Glomerular endothelial cell (primary cell): ENCODE measurements at places on chromosomes 4 and X.

GRCh38 chrX:129787336-129788055, 7.7 kb downstream of the SASH3 start:
- DNase-seq = no peak

DNA sequence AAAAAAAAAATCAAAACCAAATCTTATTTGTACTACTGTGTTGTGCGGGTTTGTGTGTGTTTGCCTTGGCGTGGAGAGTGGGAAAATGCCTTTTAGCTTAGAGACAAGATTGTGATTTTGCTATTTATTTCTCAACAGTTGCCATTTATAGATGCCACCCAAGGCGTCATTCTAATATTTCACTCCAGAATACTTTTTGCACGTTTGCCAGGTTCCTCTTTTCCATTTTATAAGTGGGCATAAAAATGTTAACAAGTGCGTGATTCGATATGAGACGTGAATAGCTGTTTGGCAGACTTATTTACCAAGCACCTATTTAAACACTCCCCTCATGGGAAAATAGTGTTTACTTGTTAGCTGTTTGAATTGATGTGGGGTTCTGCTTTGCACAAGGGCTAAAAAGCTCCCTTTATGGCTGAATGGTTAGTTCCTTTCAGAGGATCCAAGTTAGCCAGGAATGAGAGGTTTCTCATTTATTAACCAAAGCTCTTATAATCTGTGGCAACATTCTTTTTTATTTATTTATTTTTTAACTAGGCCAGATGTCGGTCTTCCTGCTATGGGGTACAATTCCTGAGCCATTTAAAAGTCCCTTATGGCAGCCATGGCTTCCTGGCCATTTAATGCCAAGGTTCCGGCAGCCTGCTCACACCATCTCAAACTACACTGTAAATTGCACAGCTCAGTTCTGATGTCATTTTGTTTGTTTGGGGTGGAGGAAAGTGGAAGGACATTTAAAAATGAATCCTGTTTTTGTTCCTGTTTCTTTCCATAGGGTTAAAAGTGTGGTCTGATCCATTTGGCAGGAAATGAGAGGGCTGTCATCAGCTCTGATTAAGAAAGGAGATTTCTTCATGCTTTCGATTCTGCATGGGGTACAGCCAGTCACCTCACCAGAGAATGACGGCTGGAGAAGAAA, 14.6 kb downstream of the SMIM20 start:
- no peak for DNase-seq

GRCh38 chr4:142776026-142776425, 70.1 kb downstream of the INPP4B start:
- DNase-seq = no peak

DNA sequence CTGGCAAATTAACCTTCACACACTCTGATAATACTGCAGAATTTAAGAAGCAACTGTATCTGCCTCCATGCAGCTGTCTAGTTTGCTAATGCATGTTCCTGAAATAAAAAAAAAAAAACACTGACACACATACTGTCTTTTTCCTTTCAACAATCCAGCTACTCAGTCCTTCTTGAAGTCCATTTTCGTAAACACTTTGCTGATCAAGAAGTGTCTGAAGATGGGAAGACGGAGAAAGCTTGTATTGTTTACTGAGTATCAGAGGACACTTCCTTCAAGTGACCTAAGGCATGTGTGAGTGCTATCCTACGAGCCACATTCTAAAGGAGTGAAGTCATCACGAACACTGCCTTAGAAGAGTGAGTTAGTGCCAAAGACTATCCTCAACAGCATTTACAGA, 82.6 kb downstream of the LUZP4 start:
- peak; percentile 33 for DNase-seq

GRCh38 chr4:124044867-124045266, 648.3 kb downstream of the SPRY1 start:
- no peak for DNase-seq

- no peak for DNase-seq
Measured at GRCh38 chrX:13754765-13755164, 20.2 kb downstream of the OFD1 start.

- DNase-seq = no peak
Measured at GRCh38 chr4:73914071-73914470, 44.9 kb downstream of the CXCL1 start.

DNA sequence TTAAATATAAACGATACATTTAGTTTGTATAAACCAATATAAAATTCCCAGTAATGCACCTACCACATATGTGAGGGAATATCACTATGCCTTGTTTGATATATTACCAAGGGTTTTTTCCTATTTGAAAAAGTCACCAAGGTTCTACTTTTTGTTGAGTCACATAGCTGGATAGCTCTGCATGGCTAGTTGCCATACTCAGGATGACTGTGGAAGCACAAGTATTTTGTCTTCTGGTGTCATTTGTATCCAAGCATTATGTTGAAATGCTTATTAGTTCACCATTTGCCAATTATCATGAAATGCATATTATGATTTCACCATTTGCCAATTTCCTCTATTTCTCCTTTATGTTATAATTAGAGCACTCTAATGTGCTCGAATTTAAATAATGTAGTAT, 162.7 kb upstream of the TTC29 start:
- DNase-seq = no peak

DNA sequence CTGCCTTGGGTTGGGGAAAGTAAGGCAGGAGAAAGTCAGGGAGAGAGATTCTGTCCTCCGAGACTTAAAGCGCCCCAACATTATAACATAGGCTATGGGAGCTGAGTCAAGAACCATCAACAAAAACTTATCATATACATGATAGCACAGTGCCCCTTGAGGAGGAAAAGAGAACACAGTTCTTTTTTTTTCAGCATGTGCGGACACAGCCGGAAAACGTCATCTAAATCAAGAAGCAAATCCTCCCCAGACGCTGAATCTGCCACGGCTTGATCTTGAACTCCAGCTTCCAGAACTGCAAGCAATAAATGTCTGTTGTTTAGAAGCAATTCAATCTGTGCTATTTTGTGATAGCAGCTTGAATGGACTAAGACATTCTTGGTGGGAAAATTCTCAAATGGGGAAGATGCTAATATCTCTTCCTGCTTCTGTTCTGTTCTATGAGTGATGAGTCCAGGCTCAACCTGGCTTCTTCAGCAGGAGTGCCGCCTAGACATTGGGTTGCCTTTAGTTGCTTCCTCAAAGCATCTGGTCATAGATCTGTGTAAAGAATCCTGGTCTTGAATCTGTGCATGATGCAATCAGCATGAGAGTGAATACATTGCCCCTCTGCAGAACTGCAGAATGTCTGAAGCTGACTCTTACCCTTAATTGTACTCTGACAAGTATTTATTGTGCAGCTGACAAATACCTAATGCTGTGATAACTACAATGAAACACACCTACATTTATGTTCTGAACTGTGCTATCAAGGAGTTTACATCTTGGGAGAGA, 549.8 kb upstream of the PRKX start:
- no peak for DNase-seq

GRCh38 chr4:138494931-138495330, 252.8 kb upstream of the SLC7A11 start:
- peak; percentile 5 for DNase-seq

- DNase-seq = no peak
Measured at GRCh38 chr4:151887816-151888180, 127.0 kb upstream of the GATB start.

GRCh38 chr4:172125443-172125842, 312.2 kb downstream of the GALNTL6 start:
- no peak for DNase-seq

GRCh38 chrX:7146703-7147412, 654 bp upstream of the STS start:
- DNase-seq = no peak

GRCh38 chr4:105246712-105247111, 100.0 kb downstream of the TET2 start:
- no peak for DNase-seq

DNA sequence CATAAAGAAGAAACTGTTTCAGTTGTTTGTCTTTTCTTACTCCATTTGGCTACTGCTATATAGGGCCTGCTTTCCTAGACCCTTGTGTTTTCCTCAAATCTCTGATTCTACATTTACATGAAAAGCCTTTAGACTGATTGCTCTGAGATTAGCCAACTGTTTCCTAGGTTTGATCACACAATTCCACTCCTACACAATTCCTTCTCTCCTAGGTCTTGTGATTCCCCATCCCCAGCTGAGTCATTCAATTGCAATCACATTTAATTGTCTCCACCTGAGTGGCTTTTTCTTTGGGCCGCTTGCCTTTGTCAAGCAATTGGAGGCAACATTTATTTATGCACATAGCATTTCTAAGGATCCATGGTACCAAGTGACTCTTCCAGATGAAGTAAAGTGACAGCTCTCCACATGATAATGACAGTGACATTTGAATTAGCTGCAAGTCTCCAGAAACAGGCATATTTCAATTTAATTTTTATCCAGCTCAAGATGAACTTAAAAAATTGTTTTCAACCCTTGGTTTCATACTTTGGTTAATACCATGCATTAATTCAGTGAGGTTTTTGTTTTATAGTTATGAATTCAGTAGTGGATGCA, 35.8 kb downstream of the ATXN3L start:
- peak; percentile 37 for DNase-seq

DNA sequence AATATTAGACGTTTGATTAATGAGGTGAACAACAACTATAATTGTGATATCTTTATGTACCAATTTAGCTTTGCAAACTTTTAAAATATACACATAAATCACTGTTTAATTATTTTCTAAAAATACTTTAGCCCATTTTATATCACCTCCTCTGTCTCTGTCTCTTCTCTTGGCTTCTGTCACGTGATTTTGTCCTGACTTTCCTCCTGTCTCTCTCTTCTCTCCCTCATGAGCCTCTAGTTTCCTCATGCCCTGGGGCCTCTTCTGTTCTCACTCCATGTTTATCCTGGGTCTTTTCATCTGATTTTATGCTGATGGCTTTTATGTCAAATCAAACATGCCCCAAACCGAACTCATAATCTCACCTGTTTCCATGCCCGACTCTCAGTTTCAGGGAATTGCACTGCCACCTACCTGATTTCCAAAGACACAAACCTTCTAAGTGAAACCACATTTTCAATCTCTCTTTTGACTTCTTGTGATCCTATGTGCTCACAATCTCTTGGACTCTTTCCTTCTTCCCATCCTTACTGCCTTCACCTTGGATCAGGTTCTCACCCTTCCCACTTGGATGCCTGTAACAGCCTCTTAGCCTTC, 303.0 kb upstream of the GALNT7 start:
- DNase-seq = no peak

- no peak for DNase-seq
Measured at GRCh38 chr4:181991369-181992108, 251.7 kb upstream of the TENM3 start.

DNA sequence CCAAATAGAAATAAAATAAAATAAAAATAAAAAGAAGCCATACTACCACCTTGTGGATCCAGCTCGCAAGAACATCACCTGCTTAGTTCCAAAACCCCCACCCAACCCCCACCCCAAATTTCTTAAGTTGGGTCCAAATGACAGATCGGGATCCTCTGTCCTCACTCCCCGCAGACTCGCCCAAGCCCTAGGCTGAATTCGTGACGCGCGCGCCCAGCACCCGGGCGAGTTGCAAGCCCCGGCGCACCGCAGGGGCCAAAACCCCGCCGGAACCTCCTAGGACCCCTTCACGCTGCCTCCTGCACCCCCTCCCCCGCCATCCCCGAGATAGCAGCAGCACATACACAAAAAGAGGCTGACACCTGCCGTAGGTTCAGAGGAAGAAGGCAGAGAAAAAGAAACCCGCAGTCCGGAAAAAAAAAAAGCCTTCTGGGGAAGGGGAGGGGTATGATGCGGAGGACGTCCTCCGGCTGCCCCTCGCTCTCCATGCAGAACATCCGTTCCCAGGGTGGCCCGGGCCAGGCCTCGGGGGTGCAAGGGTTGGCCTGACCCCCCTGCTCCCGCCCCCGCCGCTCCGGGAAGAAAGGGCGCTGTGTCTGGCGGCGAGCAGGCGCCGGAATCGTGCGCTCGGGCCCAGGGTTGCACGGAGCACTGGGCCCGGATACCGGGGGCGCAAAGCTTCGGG, 2.6 kb downstream of the NLGN4X start:
- no peak for DNase-seq

- no peak for DNase-seq
Measured at GRCh38 chr4:119026662-119027444, 108.8 kb upstream of the MYOZ2 start.

GRCh38 chr4:34091451-34091850, 2152.9 kb downstream of the ARAP2 start:
- no peak for DNase-seq

DNA sequence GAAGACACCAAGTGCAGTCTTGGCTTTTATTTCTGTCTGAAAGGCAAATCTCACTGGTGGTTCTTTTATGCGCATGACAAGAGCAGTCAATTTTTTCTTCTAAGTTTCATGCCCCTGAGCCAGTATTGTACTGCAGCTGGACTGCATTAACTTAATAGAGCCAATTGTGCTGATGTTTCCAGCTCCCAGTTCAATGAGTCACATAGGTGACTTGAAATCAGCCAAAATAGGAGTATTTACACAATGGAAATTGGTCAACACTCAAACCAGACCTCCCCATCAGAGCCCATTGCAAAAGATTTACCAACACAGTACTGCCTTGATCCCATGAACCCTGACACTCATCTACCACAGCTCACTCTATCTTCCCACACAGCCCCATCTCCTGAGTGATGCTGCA, 100.3 kb upstream of the GUCY1A1 start:
- no peak for DNase-seq

DNA sequence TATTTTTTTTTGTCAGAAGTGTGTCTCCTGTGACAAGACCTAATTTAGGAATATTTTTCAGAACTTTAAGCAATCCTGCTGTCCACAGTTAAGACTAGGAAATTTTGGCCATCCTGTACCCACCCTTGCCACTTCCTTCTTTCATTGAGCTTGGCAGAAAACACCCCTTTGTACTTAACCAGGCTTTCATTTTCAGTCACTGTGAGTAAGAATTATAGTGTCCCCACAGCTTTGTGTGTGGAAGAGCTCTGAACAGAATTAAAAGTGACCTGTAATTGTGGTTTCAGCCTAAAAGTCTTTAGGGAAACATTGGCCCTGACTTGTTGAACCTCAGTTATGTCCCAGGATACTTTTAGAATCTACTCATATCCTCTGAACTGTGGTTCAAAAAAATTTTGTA, 153.7 kb upstream of the BMP3 start:
- DNase-seq = no peak

DNA sequence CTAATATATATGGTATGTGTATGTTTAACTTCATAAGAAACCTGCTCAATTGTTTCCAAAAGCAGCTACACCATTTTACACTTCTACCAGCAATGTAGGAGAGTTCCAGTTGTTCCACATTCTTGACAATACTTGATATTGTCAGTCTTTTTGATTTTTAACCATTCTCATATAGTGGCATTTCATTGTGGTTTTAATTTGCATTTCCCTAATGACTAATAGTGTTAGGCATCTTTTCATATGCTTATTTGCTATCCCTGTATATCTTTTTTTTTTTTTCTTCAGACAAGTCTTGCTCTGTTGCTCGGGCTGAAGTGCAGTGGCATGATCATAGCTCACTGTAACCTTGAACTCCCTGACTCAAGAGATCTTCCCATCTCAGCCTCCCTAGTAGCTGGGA, 58.2 kb upstream of the TRIM2 start:
- DNase-seq = no peak

DNA sequence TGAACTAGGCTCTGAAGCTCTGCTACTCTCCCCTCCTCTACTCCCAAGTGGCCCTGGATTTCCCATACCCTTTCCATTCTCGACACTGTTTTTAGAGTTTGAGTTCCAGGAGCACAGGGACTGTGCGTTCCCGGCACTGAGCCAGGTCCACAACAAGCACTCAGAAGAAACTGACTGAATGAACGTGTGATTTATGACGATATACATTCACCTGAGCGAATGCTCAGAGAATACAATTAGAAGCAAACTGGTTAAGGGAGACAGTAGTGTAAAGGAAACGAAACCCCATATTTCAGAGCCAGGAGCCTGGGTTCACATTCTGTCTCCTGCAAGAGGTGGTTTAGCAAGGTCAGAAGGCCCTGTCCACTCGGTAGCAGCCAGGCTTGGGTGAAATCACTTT, 1.4 kb upstream of the KIAA0232 start:
- DNase-seq = no peak
